ENCODE measurements at places on chromosomes 2 and 18. TPM values are rescaled to one million over a fixed set of nuclear protein-coding genes. Genes with fewer than 3 reads are reported as not detected.

The DPP10 gene
- 0.13 TPM for total RNA-seq

The ATAD2B gene
- total RNA-seq, result 14.3 TPM

The THUMPD2 gene
- 5.7 TPM for total RNA-seq

The MLPH gene
- total RNA-seq, result 15.7 TPM

The OTOS gene
- not detected for total RNA-seq

The ABCB6 gene
- total RNA-seq, result 17.4 TPM

The NIF3L1 gene
- total RNA-seq, result 19.1 TPM

The NPAS2 gene
- 54.0 TPM for total RNA-seq

The CYP27C1 gene
- total RNA-seq, result not detected

The COL4A4 gene
- 3.0 TPM for total RNA-seq

The TGFA gene
- 0.73 TPM for total RNA-seq

The AQP12A gene
- not detected for total RNA-seq

The CIB4 gene
- not detected for total RNA-seq

The AGXT gene
- total RNA-seq, result not detected

The NDUFS1 gene
- total RNA-seq, result 388 TPM

The NEU4 gene
- total RNA-seq, result not detected

The BOLL gene
- total RNA-seq, result not detected

The ABCG5 gene
- total RNA-seq, result not detected

The IL1R2 gene
- total RNA-seq, result 1.0 TPM

All from cardiac septum (tissue), 1 donor.